CD4-positive, alpha-beta T cell (primary cell): ENCODE measurements at places on chromosomes 2 and 18.
A peak's percentile ranks its signal among the peaks of the same experiment; 100 is the strongest.

DNA sequence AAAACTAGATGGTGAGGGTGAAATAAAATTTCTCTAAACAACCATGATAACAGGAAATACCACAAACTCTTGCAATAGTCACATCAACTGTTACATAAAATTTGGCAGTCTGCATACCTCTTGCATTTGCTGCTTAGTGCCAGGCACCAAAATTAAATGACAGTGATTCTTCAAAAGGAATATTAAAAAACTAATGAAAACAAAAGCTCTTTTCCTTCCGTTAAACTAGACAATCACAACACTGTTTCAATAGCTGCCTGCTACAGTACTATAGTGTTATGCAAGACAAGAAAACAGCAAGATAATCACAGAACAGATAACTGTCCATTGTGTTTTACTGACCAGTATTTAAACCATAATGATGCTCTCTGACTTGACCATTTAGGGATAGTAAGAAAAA, 239.0 kb upstream of the SMAD7 start:
- no peak for DNase-seq

GRCh38 chr2:158501301-158501700, 44.5 kb downstream of the PKP4 start:
- no peak for DNase-seq

DNA sequence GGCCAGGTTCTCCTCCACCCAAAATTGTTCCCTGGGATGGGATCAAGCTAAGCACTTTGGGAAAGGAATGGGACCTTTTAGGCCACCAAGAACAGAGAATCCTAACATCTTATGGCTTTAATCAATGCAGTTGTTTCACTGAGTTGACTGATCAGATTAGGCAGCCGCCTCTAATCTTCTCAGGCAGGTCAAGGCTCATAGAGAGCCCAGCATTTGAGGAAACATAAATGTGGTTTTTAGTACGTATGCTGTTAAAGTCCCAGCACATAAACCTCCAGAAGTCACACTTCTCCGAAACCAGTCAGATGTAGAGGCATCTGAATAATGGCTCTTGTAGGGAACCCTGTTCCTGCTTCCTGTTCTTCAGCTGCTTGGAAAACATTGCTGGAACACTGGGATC, 99.5 kb upstream of the RMDN2 start:
- no peak for DNase-seq

GRCh38 chr2:38656866-38657480, 8.9 kb upstream of the GALM start:
- no peak for DNase-seq

DNA sequence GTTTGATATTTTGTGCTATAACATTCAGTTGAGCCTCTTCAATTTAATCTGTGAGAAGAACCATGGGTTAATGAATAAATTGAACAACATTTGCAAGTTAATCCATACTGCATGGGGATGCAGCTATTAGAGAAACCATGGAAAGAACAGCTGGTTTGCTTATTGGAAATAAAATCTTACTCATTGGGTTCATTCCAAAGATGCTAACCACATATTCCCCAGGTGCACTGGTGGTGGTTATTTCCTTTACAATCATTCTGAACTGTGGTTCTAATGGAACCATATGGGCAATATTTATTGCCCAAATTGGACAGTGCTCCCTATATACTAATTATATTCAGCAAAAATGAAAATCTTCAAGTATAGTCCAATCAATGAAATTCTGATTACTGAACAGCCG, 1200.4 kb upstream of the CDH2 start:
- DNase-seq: no peak

DNA sequence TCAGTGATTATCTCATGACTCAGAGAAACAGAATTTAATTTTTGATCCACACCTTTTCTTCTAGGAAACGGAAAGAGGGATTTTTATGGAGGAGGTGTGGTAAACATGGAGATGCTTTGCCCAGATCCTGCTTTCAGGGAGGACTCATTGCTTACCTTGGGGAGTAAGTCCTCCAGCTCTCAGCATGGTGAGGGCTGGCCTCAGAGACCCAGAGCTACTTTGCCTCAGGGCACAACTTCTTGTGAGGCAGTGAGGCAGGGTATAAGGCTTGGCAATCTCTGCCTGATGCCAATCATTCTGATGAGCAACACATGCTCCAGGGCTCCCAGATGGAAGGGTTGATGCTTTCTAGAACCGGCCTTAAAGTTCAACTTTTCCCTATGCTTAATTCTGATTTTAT, 189.9 kb upstream of the DCC start:
- DNase-seq: no peak

- DNase-seq: no peak
These were observed 55.0 kb downstream of the LYPD6 start for GRCh38 chr2:149385350-149385749.

DNA sequence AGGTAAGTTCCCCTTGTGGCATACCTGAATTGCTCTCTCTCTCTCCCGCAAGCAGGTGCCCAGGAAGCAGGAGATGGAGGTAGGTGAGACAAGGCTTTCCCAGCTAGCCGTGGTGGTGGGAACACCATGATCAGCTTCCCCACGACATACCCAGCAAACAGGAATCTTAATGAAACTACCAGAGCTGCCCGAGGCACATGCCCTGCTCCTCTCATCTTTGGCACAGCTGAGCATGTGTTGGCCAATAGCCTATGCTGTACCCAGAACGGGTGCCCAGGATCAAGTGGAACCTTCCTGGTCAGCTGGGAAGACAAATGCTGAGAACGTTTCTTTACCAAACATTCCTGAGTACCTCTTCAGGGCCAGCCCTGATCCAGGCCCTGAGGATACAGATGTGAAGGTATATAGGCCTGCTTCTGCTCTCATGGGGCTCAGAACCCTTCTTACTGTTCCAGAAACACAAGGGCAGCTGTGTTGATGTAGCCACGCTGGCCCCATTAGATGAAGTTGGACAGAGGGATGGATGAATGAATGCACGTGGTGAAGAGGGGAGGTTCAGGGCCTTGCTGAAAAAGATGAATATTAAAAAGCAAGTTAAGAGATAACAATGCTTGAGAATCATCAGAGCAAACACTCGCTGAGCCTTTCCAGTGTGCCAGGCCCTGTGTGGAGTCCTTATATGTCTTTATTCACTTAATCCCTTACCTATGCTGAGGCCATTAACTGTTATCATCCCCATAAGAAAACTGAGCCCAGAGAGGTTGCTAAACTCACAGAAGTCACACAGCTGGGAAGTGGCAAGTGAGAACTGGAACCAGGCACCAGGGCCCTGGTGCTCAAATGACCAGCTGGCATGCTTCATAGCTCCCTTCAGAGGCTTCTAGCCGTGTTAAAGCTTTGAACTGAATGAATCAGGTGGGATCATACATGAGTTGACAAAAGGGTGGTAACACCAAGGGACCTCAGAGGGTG, 68.8 kb upstream of the TMEM247 start:
- no peak for DNase-seq

GRCh38 chr18:75897386-75897785, 469.9 kb upstream of the SMIM21 start:
- no peak for DNase-seq

DNA sequence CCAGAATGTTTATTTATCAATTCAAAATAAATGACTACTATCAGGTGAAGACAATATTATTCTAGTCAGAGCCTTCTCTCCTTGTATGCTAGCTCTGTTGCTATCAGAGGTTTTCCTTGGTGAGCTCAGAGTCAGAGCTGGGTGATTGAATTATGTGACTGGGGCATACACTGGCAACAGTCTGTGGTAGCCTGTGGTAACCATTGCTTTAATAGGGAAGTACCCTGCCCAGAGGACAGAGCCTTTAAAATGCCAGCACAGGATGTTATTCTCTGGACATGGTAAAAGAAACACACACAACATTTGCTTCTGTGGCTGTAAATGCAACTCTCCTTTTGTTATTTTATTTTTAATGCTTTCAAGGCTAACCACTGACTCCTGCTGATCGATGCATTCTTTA, 124.7 kb downstream of the PPP1R1C start:
- no peak for DNase-seq

GRCh38 chr18:68997845-68998244, 200.0 kb downstream of the CCDC102B start:
- no peak for DNase-seq

DNA sequence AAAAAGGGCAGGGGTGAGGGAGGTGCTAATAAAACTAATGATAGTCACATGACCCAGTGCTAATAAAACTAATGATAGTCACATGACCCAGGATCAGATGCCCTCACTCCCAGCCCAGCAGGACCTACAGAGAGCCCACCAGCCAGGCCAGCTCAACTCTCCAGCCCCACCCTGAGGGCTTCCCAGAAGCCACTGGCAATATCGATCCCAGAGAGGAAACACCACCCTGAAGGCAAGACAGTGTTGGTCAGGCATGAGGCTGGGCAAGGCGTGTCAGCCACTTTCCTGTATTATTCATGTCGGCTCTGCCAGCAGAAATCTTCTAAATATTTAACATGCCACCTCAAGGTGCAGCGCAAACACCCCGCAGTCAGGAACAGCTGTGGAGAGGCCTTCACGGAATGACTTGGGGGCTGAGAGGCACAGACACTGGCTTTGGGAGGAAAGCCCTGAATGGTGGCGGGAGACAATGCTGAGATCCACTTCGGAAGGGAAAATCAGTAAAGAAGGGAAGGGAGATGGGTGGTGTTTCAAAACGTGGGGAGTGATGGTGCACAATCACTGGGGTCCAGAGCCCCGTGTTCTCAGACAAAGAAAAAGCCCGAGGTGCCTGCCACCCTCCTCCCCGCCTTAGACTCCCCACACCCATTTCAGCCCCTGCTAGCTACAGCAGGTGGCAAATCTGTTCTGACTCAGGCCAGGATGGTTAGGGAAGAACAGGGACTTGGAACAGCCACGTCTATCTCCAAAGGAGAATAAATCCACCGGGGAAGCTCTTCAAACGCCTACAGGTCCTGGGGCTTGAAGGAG, 1.4 kb downstream of the REEP1 start:
- DNase-seq: no peak

DNA sequence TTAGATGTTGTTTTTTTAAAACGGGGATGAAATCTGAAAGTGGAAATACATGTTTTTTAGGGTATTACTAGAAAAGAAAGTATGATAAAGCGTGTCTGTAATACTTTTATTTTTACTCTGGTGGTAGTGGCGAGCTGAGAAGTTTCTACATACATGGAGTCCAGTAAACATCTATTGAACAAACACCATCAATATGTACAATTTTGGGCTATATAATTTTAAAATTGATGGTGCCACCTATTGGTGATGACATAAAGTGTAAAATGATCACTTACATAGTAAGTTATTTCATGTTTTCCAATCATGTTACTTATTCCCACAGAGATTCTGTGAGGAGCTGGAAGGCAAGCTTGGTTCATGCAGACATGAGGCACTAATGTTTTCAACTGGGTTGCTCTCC, 31.5 kb upstream of the NFE2L2 start:
- no peak for DNase-seq

DNA sequence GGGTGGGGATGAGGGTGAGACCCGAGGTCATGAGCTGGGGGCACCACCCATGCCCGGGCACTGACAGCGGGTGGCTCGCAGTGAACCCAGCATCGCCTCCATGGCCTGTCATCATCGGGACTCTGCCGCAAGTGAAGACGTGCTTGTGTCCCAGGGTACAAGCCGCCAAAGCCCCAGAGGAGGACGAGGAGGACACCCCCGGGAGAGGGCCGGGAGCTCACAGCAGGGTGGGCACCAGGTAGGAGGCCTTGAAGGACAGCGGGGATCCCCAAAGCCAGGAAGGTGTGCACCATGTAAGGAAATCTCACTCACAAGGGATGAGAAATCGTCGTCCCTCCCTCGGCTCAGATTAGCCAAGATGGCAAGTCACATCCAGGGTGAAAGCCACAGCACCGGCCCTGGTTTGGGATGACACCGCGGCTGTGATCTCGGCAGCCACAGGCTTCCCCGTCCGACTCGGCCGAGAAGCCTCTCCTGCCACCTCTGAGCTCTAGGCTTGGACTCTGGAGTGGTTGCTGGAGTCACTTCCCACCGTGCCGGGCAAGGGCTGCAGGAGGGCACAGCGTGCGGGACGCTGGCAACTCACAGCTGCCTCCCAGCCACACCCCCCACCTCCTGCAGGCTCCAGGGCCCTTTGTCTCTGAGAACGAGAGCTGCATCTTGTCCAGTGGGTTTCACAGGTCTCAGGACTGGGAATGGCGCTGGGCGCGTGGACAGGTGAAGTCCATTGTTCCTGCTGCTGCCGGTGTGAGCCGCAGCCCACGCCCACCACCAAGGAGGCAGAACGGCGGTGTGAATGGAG, 81.6 kb upstream of the CTDP1 start:
- no peak for DNase-seq

- DNase-seq: peak; percentile 11
These were observed 895 bp upstream of the GLS start for GRCh38 chr2:190879474-190880377.

- no peak for DNase-seq
These were observed 127.3 kb upstream of the ERBB4 start for GRCh38 chr2:212665948-212666347.

DNA sequence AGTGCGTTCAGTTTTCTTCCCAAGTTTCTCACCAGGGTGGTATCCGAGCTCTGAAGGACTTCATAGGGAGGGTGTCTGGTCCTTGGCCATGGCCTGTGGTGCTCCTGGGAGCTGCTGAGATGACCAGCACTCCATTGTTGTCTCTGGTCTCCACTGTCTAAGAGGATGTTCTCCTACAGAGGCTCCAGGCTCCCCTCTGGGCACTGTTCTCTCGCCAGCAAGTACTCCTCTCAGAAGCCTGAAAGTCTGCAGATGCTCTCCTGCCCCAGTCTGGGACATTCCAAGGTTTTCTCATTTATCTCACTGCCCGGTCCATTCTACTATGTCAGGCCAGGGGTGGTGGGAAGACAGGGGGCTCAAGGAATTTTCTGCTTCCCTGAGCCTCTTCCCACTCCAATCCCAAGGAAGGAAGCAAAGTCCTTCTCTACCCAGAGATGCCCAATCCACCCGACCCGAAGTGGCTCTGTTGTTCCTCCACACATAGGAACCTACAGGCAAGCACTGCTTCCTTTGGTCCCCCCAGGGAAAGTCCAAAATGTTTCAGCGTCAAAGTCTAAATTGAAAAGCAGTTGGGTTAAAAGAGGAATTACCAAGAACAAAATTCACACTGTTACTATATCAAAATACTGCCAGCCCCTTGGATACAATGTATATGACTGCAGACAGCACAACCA, 110.5 kb downstream of the GYPC start:
- no peak for DNase-seq

DNA sequence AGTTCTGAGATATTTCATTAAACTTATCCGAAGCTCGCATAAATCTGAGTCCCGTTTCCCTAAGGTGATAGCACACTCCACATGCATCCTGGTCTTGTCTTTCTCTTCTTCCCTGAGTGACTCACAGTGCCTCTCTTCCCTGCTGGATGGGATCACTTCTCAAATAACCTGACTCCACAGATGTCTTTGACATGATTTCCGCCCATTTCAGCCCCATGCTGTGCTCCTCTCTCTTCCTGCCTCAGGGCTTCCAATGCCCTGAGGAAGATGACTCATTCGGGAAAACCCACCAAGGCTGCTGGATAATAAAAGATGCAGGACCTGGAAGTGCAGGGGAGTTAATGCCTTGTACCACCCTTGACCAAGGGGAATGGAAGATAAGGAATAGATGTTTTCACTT, 441.7 kb upstream of the SOX11 start:
- DNase-seq: no peak
